ENCODE measurements at places on chromosomes 16 and 17.

DNA sequence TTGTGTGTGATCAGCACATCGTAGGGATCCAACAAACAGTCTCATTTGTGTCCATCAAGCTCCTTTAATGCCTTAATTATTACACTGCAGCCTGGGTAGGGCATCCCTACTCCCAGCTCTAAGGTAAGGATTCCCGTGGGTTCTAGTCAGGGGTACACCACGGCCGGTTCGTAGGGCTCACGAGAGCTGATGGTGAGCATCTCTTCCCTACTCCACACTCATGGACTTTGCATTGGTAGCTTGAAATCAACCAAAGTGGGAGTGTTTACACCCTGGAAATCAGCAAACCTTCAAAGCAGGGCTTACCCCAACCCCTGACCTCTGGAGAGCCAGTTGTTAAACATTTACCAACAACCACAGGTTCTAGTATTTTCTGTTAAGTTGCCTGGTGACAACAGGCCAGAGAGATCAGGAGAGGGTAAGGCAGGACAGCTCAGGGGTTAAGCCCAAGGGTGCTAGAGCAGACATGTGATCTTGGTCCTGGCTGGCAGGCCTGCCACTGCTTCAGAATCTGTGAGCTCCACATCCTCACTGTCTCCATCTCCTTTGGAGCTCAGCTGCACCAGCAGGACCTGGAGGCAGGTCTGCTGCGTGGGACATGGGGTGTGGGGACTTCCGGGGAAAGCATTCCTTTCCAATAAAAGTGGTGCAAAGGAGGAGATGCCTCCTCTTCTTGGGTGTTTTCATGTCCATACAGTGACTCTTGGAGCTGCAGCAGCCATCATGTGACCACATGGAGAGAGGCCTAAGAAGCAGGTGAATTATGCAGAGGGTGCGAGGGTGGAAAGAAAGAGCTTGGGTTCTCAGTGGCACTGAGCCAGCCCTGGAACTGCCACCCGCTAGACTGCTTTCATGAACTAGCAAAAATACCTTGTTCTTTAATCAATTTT lies 36.1 kb upstream of the ZCCHC14 start:
- H3K27me3 ChIP-seq: no peaks in the 10 kb centered on the region
- no peaks in the 10 kb centered on the region for H3K4me1 ChIP-seq
- no peaks in the 10 kb centered on the region for H3K36me3 ChIP-seq
- no peak overlapping the region for H3K4me3 ChIP-seq

GRCh38 chr17:828761-829160 lies 46.6 kb downstream of the MRM3 start:
- DNase-seq: no peak
- no peaks in the 10 kb centered on the region for H3K27me3 ChIP-seq
- H3K4me1 ChIP-seq: no peaks in the 10 kb centered on the region
- H3K4me3 ChIP-seq: no peak overlapping the region

DNA sequence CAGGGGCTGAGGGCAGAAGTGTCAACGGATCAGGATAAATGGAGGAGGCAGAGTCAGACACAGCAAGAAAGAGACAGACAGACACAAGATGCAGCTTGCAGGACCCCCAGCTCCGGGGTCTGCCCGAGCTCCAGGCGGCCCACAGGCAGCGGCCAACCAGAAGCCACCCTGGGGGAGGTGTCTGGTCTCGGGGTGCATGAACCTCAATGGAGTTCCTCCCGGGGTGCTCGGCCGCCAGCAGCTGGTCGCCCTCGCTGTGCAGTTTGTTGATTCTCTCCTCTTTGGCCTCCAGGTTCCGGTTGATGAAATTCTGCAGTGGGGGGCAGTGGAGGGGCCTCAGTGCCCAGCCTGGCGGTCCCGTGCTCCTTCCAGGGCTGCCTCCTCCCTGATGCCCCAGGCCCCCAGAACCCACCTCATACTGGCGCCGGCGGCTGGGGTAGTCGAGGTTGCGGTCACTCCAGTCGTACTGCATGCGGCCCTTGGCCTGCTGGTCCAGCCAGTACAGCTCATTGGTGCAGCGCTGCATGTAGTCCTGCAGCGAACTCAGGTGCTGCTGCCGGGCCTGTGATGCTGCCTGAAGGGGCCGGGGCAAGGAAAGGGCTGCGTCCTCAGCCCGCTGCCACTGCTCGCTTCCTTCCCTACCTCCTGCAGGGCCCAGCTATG lies 38.0 kb downstream of the PPL start:
- H3K4me3 ChIP-seq: no peak overlapping the region
- no peaks in the 10 kb centered on the region for H3K4me1 ChIP-seq
- no peaks in the 10 kb centered on the region for H3K27me3 ChIP-seq
- H3K27ac ChIP-seq: no peak overlapping the region

DNA sequence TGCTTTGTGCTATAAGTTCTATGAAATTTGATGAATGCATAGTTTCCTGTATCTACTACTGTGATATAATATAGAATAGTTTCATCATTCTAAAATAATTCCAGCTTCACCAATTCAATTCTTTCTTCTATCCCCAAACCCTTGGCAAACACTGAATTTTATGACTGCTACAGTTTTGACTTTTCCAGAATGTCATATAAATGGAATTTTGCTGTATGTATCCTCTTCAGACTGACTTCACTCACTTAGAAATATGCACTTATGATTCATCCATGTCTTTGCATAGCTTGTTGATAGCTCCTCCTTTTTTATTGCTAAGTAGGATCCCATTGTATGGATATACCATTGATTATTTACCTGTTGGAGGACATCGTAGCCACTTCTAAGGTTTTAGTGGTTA lies 89.1 kb upstream of the HS3ST3A1 start:
- no peak overlapping the region for H3K27ac ChIP-seq
- no peak for DNase-seq
- no peaks in the 10 kb centered on the region for H3K4me1 ChIP-seq
- H3K27me3 ChIP-seq: no peaks in the 10 kb centered on the region
- H3K4me3 ChIP-seq: no peak overlapping the region

GRCh38 chr16:85995541-85996423 lies 96.8 kb downstream of the IRF8 start:
- no peaks in the 10 kb centered on the region for H3K36me3 ChIP-seq
- no peaks in the 10 kb centered on the region for H3K27me3 ChIP-seq
- H3K27ac ChIP-seq: no peak overlapping the region
- no peak overlapping the region for H3K4me3 ChIP-seq
- H3K4me1 ChIP-seq: peaks cover 13% of the 10 kb centered on the region
- DNase-seq: no peak

DNA sequence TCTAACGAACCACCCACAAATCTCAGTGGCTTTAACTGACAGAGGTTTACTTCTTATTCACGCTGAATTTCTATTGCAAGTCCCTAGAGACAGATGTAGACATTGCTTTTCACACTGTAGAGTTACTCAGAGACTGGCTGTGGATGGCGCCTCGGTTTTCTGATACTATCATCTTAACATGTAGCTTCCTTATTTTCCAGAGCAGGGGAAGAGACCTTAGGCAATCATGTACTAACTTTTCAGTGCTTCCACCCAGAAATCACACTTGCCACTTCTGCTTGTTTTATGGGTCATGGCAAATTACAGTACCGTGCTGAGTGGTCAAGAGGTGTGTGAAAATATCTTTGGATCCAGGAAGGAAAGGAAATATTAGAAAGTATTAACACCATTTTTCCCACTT lies 65.4 kb downstream of the MAF start:
- DNase-seq: no peak
- no peaks in the 10 kb centered on the region for H3K27me3 ChIP-seq
- H3K27ac ChIP-seq: no peak overlapping the region
- no peak overlapping the region for H3K4me3 ChIP-seq
- H3K36me3 ChIP-seq: no peaks in the 10 kb centered on the region
- H3K4me1 ChIP-seq: no peaks in the 10 kb centered on the region

- H3K4me1 ChIP-seq: no peaks in the 10 kb centered on the region
- no peaks in the 10 kb centered on the region for H3K36me3 ChIP-seq
- H3K4me3 ChIP-seq: no peak overlapping the region
- no peaks in the 10 kb centered on the region for H3K27me3 ChIP-seq
- H3K27ac ChIP-seq: no peak overlapping the region
- DNase-seq: no peak
Measured at GRCh38 chr16:82655072-82655714, 28.4 kb downstream of the CDH13 start.

DNA sequence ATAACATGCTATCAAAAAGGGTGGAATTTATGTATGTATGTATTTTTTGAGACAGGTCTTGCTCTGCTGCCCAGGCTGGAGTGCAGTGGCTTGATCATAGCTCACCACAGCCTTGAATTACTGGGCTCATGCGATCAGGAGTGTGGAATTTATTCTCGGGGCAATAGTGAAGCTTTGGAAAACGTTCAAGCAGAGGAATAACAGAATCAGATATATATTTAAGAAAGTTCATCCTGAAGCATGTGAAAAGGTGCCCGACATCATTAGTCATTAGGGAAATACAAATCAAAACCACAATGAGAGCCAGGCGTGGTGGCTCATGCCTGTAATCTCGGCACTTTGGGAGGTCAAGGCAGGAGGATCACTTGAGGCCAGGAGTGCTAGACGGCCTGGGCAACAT lies 7.7 kb upstream of the ITGAE start:
- no peak overlapping the region for H3K27ac ChIP-seq
- no peak for DNase-seq
- H3K27me3 ChIP-seq: no peaks in the 10 kb centered on the region
- peaks cover 85% of the 10 kb centered on the region for H3K36me3 ChIP-seq

DNA sequence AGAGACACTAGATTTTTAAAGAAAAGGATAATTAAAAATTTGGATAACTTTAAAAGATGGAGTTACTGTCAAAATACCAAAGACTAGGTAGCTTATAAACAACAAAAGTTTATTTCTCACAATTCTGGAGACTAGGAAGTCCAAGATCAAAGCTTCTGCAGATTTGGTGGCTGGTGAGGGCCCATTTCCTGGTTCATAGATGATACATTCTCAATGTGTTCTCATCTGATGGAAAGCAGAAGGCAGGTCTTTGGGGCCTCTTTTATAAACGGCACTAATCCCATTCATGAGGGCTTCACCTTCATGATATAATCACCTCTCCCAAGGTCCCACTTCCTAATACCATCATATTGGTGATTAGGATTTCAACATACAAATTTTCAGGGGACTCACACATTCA lies 33.7 kb downstream of the NLK start:
- no peak for DNase-seq
- H3K4me3 ChIP-seq: no peak overlapping the region

DNA sequence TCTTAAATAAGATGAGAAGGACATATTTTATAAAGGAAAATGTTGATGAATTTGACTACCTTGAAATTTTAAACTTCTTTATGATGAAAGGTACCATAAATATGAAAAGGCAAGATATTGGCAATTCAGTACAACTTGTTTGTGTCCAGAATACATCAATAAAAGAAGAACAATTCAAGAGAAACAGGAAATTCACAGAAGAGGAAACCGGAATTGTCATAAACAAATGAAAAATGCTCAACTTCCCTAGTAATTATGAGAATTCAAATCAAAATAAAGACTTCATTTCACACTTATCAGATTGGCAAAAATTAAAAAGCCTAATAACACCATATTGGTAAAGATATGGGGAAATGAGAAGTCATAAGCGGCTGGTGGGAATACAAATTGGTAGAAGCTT lies 54.3 kb downstream of the WSB1 start:
- H3K4me3 ChIP-seq: no peak overlapping the region
- H3K27ac ChIP-seq: peak overlapping the region; percentile 93
- H3K36me3 ChIP-seq: no peaks in the 10 kb centered on the region
- H3K27me3 ChIP-seq: no peaks in the 10 kb centered on the region
- peaks cover 14% of the 10 kb centered on the region for H3K4me1 ChIP-seq
- DNase-seq: no peak

DNA sequence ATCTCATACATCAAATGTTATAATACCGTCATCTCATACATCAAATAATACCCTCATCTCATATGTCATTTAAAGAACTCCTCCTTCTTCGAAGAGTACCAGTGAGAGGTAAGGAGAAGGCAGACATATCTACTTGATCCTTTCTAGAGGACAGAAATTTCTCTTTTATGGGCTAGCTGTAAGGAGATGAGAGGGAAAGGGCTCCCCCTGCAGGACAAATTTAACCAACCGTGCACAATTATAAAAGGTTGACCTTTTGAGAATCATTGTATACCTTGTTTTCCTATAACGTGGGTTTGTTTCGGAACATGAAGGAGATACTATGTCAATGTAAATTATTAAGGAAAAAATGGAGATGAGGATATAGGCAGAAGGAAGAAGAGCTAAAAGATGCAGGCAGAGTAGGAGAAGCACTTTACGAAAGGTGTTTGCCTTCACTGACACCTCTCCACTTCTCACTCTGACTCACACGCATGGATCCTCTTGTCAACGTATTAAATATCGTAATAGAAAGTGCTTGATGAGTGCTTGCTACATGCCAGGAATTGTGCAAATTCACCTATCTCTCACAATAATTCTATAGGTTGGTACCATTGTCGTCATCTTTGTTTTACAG lies 465.9 kb upstream of the ERCC4 start:
- no peak overlapping the region for H3K27ac ChIP-seq
- no peak overlapping the region for H3K4me3 ChIP-seq
- no peaks in the 10 kb centered on the region for H3K27me3 ChIP-seq
- H3K36me3 ChIP-seq: no peaks in the 10 kb centered on the region

GRCh38 chr17:19724501-19725420 lies 8.4 kb upstream of the SLC47A2 start:
- H3K4me1 ChIP-seq: peaks cover 46% of the 10 kb centered on the region
- H3K4me3 ChIP-seq: no peak overlapping the region
- no peaks in the 10 kb centered on the region for H3K36me3 ChIP-seq
- peak overlapping the region; percentile 98 for H3K27ac ChIP-seq
- DNase-seq: peak; percentile 45

- no peaks in the 10 kb centered on the region for H3K36me3 ChIP-seq
- DNase-seq: no peak
Measured at GRCh38 chr16:9105189-9105588, 13.7 kb downstream of the HAPSTR1 start.

- no peaks in the 10 kb centered on the region for H3K27me3 ChIP-seq
- H3K4me3 ChIP-seq: peak overlapping the region; percentile 40
- DNase-seq: no peak
Measured at GRCh38 chr16:28537076-28537475, 1.7 kb downstream of the NUPR1 start.

DNA sequence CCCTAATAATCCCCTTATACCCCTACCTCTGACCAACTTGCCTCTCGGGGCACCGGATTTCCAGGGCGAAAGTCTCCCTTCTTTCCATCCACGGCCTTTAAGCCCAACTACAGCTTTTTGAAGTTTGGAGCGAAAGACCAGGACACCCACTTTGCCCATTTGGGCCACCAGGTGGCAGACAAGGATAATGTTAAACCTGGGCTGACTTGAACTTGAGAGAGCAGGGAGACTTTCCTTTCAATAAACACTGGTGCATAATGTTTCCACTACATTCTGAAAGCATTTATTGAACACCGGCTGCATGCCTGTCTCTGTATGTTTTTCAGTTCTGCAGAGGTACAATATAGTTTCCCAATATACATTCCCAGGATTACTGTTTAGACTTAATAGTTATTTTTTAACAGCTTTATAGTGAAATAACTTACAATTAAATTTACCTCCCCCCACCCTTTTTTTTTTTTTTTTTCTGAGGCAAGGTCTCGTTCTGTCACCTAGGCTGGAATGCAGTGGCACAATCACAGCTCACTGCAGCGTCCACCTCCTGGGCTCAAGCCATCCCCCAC lies 6.9 kb upstream of the CES3 start:
- H3K27me3 ChIP-seq: no peaks in the 10 kb centered on the region
- H3K4me3 ChIP-seq: no peak overlapping the region
- no peak overlapping the region for H3K27ac ChIP-seq
- H3K4me1 ChIP-seq: no peaks in the 10 kb centered on the region
- no peaks in the 10 kb centered on the region for H3K36me3 ChIP-seq
- DNase-seq: peak; percentile 91

- H3K36me3 ChIP-seq: no peaks in the 10 kb centered on the region
- H3K27ac ChIP-seq: no peak overlapping the region
- H3K27me3 ChIP-seq: no peaks in the 10 kb centered on the region
- H3K4me3 ChIP-seq: no peak overlapping the region
- H3K4me1 ChIP-seq: no peaks in the 10 kb centered on the region
Measured at GRCh38 chr17:65228734-65229620, 91.8 kb downstream of the RGS9 start.

Measured in tibial nerve (tissue), 4 donors.